DMS79 treated with DMSO at 0.1 percent for 48 hours (cell line): ENCODE measurements at places on chromosomes 6 and 20.

GRCh38 chr6:40460380-40460779 lies 126.8 kb downstream of the LRFN2 start:
- DNase-seq, result no peak

- no peak for DNase-seq
These were observed 32.9 kb upstream of the LGSN start for GRCh38 chr6:63352544-63353285.

DNA sequence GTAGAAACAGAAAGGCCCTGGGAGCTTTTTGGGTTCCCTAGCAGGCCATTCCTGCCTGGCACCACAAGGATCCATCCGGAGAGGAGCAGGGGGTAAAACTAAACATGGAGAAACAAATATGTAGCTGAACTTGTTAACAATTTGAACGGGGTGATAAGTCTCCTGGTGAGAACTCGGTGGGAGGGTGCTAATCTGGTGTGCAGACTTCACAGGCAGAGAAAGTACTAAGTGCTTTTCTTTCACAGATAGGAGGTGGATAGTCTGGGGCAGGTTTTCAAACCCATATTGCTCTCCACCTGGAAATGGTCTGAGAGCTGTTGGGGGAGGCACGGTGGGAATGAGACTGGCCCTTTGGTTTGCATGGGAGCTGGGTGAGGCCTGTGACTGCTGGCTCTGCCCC lies 196.3 kb upstream of the FUT9 start:
- no peak for DNase-seq

- DNase-seq, result no peak
These were observed 39.7 kb downstream of the SIRPA start for GRCh38 chr20:1934721-1935573.

- DNase-seq, result no peak
These were observed 57.2 kb downstream of the RIPOR3 start for GRCh38 chr20:50634191-50634590.

- DNase-seq, result no peak
These were observed 20.6 kb upstream of the TASP1 start for GRCh38 chr20:13659288-13659687.

- no peak for DNase-seq
These were observed 42.0 kb downstream of the RSPO4 start for GRCh38 chr20:959996-960615.

- DNase-seq, result no peak
These were observed 22.4 kb upstream of the PMEPA1 start for GRCh38 chr20:57732226-57732625.

DNA sequence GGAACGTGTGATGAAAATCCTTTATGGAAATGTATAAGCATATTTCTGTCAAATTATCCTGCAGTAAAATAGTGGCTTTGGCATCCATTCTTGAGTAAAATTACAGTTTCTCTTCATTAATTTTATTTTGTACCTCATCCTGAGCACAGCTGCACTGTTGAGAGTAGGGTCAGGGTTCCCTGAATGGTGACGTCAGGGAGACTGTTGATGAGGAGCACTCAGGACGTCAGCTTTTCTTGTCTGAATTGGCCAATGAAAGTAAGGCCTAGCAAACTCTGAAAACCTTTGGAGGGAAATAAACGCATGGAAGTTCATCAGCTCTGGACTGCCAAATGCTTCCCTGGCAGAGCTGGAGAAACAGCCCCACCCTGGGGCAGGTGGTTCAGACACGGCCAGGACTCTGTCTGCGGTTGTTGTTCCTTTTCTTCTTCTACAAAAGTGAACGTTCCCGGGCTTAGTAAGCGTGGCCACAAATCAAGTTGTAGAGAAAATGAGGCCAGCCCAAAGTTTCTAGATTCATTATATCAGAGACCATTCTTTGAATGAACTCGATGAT lies 179.7 kb upstream of the EXOC2 start:
- no peak for DNase-seq

GRCh38 chr6:70133246-70133645 lies 169.6 kb downstream of the COL9A1 start:
- no peak for DNase-seq

GRCh38 chr6:150033207-150033771 lies 8.0 kb upstream of the RAET1L start:
- DNase-seq, result no peak

- DNase-seq, result no peak
These were observed 127.8 kb downstream of the ATXN1 start for GRCh38 chr6:16633465-16633864.

DNA sequence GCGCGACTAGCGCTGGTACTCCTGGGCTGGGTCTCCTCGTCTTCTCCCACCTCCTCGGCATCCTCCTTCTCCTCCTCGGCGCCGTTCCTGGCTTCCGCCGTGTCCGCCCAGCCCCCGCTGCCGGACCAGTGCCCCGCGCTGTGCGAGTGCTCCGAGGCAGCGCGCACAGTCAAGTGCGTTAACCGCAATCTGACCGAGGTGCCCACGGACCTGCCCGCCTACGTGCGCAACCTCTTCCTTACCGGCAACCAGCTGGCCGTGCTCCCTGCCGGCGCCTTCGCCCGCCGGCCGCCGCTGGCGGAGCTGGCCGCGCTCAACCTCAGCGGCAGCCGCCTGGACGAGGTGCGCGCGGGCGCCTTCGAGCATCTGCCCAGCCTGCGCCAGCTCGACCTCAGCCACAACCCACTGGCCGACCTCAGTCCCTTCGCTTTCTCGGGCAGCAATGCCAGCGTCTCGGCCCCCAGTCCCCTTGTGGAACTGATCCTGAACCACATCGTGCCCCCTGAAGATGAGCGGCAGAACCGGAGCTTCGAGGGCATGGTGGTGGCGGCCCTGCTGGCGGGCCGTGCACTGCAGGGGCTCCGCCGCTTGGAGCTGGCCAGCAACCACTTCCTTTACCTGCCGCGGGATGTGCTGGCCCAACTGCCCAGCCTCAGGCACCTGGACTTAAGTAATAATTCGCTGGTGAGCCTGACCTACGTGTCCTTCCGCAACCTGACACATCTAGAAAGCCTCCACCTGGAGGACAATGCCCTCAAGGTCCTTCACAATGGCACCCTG lies 1.6 kb downstream of the TPBG start:
- peak; percentile 70 for DNase-seq

DNA sequence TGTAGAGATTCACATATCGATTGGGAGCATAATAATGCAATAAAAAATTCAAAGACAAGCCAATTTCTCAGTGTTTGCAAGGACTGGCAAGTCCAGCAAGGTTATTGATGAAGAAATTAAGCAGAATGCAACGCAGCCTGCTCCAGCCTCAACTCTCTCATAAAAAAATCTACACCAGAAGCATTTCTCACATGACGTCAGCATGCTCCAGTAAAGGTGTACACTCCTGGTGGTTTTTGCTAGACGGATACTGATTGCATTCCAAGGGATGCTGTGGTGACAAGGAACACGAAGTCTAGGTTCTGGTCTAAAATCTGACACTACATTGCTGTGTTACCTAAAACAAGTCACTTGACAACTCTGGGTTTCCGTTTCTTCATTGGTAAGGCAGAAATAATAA lies 167.4 kb upstream of the PRND start:
- DNase-seq, result no peak

GRCh38 chr6:11113038-11113437 lies 1.5 kb upstream of the ERVFRD-1 start:
- no peak for DNase-seq

DNA sequence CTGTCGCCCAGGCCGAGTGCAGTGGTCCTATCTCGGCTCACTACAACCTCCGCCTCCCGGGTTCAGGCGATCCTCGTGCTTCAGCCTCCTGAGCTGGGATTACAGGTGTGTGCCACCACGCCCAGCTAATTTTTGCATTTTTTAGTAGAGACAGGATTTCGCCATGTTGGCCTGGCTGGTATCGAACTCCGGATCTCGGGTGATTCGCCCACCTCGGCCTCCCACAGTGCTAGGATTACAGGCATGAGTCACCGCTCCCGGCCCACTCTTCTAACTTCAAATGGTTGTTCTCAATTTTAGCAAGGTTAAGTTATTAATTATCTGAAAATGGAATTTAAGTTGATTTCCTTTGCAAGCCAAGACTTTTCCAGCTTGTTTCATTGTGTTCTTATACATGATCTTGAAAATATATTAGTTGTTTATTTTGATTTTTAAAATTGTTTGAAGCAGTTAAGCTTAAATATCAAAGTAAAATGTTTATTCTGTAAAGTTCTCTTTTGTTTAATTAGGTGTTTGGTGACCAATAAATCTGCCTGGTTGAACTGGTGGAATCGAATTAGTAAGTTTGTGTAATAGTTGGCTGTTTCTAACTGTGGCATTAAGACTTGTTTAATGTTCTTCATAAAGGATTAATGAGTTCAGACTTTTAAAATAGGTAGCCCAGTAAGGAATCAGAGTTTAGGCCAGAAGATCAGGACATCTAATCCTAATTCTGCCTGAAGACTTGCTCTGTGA lies 2.3 kb downstream of the PM20D2 start:
- no peak for DNase-seq

DNA sequence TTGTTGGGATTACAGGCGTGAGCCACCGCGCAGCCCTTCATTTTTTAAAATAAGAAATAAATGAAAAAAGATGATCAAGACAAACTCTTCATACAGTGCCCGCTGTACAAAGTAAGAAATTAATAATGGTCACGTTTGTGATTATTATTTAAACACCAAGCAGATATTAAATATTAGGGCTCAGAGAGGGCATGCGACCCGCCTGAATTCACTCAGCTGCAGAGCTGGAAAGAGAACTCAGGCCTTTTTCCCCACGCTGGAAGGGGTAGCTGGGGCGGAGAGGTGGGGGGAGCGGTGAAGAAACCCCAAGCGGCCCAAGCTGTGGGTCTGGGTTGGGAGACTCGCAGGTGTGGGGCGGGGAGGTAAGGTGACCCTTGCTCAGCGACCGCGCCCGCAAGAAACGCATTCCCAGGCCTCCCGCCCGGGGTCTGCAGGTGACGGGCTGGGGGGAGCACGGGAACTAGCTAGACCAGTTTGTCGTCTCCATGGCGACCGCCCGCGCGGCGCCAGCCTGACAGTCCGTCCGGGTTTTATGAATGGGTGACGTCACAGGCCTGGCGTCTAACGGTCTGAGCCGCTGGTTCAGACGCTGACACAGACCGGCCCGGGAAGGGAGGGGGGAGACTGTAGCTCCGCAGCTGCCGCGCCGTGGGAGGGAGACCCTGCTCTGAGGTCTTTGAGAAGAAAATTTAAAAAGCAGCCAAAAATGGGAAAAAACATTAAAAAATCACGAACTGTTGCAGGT lies 1.1 kb upstream of the ID1 start:
- DNase-seq, result peak; percentile 100

DNA sequence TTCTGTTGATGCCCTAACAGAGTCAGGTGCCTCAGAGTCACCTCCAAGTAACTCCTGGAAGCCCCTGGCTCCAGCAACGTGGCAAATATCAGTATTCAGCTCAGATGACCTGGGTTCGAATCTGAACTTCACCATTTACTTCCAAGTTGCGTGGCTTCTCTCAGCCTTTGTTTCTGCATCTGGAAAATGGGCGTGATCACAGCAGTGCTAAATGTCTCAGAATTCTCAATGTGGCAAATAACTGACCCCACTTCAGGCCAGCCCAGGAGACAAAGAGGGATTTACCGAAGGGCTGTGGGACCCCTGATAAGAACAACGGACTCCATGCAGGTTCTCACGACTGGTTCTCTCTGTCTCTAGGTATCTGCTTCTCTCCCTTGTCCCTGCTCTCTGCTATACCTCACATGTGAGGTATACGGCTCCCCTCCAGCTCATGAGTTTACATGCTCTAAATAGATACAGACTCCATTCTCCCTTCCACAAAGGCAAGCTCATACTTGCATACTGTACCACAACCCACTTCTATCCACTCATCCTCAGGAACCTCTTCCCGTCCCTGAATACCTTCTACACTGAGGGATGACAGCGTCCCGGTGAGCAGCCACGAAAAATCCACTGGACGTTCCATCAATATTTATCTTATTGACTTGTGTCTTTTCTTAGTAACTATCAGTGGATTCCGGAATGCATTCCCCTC lies 84.1 kb downstream of the SNX5 start:
- DNase-seq, result no peak

- no peak for DNase-seq
These were observed 87.9 kb downstream of the CDC5L start for GRCh38 chr6:44475417-44475778.

DNA sequence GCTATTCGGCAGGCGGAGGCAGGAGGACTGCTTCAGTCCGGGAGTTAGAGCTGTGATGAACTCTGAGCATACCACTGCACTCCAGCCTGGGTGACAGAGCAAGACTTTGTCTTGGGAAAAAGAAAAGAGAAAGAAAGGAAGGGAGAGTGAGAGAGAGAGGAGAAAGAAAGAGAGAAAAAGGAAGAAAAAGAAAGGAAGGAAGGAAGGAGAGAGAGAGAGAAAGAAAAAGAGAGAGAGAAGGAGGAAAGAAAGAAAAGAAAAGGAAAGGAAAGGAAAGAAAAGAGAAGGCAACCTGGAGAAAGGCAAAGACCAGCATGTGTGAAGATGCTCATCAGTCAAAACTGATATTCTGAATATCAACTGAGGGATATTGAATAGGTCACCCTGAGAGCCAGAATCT lies 143.1 kb upstream of the SASH1 start:
- DNase-seq, result no peak

DNA sequence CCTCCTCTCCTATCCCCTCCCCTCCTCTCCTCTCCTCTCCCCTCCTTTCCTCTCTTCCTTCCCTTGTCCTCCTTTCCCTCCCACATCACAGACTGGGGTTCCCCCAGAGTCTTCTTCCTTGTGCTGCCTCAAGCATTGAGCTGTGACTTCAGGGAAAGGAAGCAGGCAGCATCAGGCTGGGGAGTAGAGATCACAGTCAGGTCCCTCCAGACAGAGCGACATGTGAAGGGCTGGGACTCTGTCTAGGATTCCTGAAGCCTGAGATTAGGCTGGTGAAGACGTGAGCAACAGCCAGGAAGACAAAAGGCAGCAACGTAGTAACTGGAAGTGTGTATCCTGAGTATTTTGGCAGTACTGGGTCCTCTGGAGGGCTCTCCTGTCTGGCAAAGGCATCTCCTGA lies 265.4 kb upstream of the SUPT3H start:
- no peak for DNase-seq

GRCh38 chr20:48722002-48722731 lies 105.6 kb downstream of the PREX1 start:
- no peak for DNase-seq

- no peak for DNase-seq
These were observed 482.9 kb downstream of the PTPRT start for GRCh38 chr20:42706759-42707158.

DNA sequence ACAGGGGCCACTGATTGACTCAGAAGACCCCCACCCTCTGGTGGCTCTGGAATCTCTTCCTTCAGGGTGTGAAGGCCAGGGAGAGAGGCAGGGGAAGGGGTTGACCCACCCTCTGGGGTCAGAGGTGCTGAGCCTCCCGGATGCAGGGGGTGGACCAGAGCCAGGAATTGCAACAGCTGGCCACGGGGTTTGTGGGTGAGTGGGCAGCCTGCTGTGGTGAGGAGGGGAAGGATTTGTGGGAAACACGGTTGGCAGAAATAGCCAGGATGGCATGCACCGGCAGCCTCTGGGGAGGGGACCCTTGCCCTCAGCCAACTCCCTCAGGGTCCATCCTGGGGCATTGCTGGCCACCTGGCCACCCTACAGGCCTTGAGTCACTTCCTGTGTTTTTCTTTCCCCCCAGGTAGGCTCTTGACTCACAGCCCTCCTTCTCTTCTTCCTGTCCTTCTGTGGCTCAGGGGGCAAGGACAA lies 92.8 kb downstream of the MRPL14 start:
- no peak for DNase-seq

- no peak for DNase-seq
These were observed 6.8 kb downstream of the SLC22A3 start for GRCh38 chr6:160355001-160355400.

- DNase-seq, result no peak
These were observed 12.9 kb downstream of the MDGA1 start for GRCh38 chr6:37684801-37685200.

- DNase-seq, result no peak
These were observed 13.1 kb upstream of the RBM38 start for GRCh38 chr20:57378107-57378506.
